Right renal pelvis (tissue), 4 donors: ENCODE measurements at places on chromosomes 13 and 19.

DNA sequence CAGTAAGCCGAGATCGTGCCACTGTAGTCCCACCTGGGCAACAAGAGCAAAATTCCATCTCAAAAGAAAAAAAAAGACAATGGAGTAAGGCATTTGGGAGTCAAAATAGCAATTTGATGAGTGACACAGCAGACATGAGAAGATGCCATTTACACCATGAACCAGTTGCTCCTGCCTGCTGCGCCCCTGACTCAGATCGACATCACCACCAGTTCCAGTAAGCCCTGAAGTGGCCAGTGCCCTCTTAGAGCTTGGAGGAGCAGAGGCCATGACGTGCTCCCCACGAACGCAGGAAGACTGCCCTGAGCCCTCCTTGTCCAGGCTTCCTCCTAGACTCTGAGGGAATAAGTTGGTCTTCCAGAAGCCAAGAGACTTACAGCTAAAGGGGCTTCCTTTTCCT is 339.2 kb downstream of the MYO16 start:
- DNase-seq = no peak

GRCh38 chr19:23577501-23577900 is 109.5 kb downstream of the ZNF675 start:
- DNase-seq = no peak

GRCh38 chr13:43095771-43096719 is 72.7 kb downstream of the DNAJC15 start:
- no peak for DNase-seq

DNA sequence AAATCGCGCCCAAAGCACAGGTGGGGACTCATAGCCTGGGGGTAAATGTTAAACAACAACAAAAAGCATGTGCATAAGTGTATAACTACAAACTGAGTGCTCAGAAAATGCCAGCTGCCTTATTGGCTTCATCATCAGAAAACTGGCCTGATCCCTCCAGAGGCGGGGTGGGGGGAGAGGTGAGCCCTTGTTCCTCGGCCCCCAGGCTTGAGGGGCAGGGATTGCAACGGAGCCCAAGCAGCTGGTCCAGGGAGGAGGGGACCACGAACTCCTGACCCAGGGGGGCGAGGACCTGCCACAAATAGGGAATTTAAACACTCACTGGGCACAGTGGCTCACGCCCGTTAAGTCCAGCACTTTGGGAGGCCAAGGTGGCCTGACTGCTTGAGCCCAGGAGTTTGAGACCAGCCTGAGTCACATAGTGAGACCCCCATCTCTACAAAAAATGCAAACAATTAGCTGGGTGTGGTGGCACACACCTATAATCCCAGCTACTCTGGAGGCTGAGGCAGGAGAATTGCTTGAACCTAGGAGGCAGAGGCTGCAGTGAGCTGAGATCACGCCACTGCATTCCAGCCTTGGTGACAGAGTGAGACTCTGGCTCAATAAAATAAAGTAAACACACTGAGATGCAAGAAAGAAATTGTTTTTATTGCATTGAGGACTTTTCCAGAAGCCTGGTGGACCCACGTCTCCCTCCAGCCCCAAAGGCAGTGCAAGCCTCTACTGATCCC is 8.7 kb downstream of the SIRT6 start:
- DNase-seq = no peak

DNA sequence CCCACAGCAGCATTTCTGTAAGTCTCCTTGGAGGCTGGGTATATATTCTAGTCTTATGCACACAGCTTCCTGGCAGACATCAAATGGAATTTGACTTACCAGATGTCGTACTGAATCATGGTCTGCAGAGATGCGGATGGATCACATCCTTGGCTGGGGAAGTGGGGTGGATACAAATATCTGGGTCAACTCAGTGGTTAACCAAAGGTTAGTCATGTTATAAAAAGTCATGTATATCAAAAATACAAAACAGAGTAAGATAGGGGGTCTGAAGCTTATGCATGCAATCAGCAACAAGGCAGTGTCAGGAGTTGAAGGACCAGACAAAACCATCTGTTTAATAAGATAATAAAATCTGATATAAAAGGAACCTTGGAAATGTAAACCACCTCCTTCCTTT is 61.9 kb downstream of the WASF3 start:
- DNase-seq = no peak

- DNase-seq = no peak
Observed at GRCh38 chr13:59211606-59212005, 952.1 kb downstream of the DIAPH3 start.

GRCh38 chr19:48473161-48473966 is 4.2 kb downstream of the CYTH2 start:
- no peak for DNase-seq
